ENCODE measurements at places on chromosomes 16 and 17.

- DNase-seq, result no peak
Observed at GRCh38 chr17:57366558-57367351, 110.4 kb downstream of the MSI2 start.

- no peak for DNase-seq
Observed at GRCh38 chr16:57533431-57534336, 2.7 kb downstream of the CCDC102A start.

DNA sequence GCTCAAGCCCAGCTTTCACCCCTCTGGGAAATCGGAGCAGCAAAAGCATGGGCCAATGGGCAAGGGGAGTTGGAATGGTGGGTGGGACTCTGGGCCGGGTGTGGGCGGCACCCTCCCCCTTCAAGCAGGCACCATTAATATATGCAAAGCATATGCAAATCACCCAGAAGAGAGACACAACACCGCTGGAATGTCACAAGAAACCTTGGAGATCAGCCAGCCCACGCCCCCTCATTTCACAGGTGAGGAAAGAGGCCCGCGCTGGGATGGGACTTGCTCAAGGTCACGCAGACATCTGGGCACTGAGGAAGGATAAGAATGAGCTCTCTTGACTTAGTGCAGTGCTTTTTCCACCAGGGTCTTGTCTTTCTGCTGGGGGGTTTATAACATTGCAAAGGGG, 4.8 kb downstream of the SRCIN1 start:
- DNase-seq, result no peak

DNA sequence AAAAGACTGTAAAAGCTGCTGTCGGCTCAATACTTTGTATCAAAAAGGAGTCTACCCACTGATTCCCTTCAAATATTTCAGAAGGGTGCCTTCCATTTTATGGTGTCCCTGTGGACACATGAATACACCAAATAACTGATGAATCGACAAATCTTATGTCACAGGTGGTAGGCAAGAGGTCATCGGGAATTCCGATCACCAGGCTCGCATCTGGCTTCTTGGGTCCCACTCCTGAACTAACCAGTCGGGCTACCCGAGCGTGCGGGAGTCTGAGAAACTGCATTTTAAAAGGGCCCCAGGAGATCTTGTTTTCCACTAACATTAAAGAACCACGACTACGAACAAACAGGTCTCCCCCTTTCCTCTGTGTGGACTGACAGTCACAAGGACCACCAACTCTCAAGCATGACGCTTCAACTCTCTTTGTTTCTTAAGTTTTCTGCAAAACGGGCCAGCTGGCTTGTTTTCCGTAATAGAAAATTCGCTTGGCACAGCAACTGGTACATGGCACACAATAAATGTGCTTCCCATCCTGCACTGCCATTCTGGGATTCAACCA, 873 bp downstream of the PSME3IP1 start:
- DNase-seq, result no peak

DNA sequence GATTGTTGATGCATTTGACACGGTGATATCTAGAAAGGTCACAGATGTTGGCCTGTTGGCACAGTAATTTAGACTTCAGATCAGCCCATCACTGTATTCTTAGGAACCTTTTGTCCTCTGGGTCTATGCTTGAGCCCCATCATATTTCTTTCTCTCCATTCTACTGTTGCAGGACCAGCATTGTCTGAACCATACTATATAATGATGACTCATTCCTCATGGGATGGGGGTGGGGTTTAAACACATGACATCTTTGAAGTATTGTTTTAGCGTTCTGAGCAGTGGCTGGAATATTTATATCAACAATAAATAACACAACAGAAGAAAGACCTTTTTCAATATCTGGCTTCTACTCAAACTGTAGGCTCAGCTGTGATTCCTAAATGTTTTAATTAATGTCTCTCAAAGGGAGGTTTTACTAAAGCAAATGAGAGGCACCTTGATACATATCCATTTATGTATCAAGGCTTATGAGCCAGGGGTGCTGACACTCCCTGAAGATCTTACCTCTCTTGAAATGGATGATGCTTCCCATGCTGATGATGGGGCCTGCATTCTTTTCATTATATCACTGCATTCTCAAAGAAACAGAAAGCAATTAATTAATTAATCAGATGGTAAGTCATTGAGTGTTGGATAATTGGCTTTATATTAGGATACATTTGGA, 379.0 kb upstream of the GOT2 start:
- DNase-seq, result no peak

Data from T1000 (cell line).